ENCODE measurements at places on chromosomes 12 and 14.
A peak's percentile ranks its signal among the peaks of the same experiment; 100 is the strongest.

DNA sequence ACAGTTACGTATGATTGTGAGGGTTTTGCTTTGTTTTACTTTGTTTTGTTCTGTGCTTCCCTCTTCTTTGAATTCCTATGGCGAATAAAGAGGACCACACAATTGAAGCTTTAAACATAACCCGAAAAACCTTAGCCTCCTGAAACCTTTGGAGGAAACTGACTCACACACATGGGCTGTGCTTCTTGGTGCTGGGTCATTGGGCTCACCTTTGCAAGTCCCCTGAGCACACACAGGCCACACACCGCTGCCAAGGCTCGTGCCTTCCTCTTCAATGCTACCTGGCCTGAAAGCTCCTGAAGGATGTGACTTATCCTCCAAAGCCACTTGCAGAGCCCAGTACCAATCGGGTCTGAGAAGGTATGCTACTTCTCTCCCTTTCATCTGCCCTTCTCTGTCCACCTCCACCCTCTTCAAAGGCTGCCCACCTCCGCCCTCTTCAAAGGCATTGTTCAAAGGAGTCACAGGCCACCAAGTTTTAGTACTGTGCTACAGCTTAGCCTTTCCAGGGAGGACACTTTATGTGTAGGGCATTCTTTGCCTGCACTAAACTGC lies 114.6 kb downstream of the FOXN3 start:
- DNase-seq: no peak

DNA sequence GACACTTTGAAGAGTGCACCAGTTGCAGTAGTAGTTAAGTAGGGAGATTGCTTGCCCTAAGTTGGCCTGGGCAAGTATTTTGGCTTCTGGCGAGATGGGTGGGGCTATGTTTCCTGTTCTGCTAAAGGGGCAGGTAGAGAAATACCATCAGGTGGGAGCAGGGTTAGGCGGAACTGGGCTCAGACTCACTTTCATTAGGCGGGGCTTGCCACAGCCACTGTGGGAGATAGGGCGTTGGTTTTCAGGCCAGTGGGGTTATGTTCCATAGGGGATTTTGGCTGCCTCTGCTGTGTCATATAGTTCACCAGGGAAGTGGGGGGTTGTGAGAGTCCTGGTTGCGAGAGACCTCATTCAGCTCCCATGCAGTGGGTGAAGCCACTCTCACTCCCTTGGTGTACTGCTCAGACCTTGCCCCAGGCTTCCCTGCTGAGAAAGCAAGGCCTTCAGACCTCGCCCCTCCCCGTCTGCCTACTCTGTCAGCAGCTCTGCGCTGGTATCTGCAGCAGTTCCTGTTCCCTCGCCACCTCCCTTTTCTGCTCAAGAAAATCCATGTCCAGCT lies 43.3 kb downstream of the AEBP2 start:
- DNase-seq: peak; percentile 23

DNA sequence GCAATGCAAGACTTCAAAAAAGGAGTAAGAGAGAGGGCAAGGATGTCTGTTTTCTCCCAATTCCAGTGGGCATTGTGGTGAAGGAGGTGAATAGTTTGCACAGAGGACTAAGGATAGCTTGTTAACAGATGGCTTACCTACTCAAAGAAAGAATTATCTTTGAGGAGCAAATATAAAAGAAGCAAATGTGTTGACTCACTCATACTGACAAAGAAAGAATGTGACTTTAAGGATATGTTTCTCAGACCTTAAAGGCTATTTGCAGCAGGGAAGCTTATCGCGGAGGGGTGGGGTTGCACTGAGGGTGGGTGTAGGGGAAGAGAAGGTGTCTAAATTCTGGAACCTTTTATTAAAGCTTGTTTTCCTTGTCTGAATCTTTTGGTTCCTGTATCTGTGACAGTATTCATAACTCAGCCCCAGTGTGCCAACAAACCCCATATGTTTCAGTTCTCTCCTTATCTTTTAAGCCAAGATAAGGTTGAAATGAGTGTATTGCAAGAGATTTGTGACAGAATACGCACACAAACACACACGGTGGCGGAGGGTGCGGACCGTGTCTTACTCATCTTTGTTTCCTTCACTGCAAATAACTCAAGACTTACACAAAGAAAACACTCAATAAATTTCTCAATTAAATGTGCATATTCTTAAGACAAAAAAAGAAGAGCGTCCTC lies 146.4 kb upstream of the ARID2 start:
- no peak for DNase-seq

GRCh38 chr12:124765581-124766489 lies 97.8 kb downstream of the SCARB1 start:
- no peak for DNase-seq

Data from effector CD4-positive, alpha-beta T cell (primary cell).